Posterior vena cava (tissue), 2 donors: ENCODE measurements at places on chromosomes 1 and 21.

DNA sequence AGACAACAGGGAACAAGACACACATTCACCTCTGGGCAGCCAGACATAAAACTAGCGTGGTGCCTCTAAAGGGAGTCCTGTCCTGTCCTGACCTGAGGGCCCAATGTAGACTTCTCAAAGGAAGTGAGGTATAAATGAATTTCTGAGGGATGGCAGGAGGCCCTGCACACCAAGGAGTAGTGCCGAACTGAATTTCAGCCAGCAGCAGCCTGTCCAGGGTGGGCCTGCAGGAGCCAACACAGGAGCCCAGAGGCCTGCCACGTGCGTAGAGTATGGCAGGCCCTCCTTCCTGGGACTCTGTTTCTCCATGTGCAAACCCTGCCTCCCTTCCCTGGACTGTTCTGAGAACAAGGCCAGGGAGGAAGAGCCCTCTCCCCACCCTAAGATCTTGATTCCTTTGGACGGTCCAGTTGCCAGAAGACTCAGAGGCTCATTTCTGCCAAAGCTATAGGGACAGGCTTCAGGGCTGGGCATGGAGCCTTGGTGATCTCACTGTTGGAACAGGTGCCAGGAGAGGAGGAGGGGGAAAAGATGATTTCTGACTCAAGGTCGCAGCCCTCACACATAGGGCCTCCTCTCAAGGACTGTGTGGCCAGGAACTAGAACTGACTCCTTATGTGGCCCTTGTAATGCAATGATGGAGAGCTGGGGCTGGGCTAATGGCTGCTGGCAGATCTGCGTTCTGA lies 1.8 kb upstream of the FABP3 start:
- DNase-seq, result peak; percentile 86

- no peak for DNase-seq
Observed at GRCh38 chr1:54310439-54311328, 95.5 kb downstream of the SSBP3 start.

- DNase-seq, result peak; percentile 81
Observed at GRCh38 chr1:17190010-17190995, 14.6 kb upstream of the PADI1 start.

DNA sequence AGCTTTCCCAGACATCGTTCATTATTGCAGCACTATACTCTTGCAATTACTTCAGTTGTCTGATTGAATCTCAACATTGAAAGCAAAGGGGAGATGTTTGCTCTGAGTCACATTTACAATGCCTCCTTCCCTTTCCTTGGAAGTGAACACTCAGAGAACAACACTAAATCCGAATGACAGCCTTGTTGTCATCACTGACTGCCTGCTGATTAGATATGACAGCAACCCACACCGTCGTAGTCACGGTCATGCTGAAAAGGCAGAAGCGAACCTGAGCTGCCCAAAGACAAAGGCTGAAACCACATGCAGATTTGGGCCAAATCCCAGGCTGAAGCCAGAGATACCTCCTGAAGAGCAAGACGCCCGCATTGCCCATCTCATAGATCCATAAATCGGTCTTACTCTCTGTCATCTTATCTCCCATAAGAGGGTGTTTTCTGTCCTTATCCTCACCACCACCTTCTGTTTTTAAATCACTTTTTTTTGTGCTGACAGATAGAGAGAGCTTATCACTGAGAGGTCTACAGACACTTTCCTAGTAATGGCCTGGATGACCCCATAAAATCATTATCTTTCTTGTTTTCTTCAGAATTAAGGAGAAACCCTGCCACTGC lies 47.5 kb downstream of the TMCO4 start:
- DNase-seq, result no peak

DNA sequence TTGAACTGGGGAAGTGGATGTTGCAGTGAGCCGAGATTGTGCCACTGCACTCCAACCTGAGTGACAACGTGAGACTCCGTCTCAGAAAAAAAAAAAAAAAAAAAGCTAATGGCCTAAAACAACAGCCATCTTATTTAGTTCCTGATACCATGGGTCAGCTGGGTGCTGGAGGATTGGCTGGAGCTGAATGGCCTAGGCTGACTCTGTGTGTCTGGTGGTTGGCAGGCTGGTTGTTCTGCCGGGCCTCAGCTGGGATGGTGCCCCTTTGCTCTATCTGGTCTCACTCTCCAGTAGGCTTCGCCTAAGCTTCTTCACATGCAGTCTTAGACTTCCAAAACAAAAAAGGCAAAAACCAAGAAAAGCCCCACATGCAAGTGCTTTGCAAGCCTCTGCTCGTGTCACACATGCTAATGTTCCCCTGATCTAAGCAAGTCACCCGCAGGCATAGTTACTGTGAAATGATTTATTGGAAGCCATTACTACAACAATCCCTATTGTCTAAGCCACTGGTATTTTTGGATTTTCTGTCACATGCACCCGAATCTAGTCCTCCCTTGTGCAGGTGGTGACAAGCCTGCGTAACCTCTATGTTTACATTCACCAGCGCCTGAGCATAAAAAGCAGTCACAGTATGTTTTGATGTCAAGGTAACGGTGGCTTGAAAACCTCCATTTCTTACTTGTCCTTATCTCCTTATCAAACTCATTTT lies 39.6 kb upstream of the KANK4 start:
- DNase-seq, result no peak

DNA sequence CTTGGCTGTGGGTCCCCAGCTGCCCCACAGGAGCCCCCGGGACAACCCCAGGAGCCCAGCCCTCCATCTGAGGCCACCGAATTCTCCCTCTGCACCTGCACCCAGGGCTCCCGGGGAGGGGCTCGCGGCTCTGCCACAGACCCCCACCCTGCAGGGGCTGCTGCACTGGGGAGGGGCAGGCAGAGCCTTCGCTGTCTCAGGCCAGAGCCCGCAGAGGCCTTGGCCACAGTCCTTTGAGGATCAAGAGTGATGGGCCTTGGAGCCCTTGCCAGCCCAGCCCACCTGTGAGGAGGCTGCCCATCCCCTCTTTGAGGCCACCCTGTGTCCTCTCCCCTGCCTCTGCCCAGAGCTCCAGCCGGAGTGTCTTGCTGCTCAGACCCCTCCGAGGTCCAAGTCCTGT lies 6.5 kb downstream of the PERM1 start:
- DNase-seq, result no peak

DNA sequence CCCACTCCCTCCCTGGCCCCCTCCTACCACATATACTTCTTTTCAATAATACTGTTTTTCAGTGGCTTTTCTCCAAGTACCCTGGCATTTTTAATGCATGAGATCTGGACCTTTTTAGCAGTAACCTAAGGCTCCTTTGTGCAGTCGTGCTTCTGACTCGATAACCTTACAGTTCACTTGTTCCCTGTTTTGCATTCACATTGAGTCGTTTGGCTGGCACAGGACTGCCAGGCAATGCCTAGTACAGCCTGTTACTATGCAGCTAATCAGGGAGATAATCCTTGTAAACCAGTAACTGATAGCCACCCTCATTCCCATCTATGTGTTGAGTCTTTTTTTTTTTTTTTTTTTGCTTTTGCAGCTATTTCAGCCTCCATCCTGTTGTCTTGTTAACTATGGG lies 3.7 kb downstream of the ATP1B1 start:
- no peak for DNase-seq

- no peak for DNase-seq
Observed at GRCh38 chr1:165116171-165116570, 240.3 kb downstream of the LMX1A start.

DNA sequence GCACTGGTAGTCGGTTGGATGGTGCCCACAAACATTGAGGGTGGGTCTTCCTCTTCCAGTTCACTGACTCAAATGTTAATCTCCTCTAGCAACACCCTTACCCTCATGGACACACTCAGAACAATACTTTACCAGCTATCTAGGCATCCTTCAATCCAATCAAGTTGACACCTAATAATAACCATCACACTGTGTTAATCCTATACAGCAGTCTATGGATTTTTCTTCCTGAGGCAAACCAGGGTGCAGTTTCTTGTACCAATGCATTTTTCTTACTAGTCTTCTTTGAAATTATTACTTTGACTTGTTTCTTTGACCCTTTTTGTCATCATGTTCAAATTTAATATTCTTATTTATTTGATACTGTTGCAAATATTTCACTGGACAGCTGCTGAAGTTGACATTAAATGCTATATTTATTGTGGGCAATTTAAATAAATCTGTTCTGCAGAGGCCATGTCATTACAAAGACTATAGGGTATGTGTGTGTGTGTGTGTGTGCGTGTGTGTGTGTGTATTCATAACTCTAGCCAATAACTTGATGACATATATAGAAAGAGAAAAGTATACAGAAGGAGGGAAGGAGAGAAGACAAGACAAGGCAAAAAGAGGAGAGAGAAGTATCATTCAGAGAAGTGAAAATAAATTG lies 884.8 kb upstream of the NEGR1 start:
- no peak for DNase-seq

DNA sequence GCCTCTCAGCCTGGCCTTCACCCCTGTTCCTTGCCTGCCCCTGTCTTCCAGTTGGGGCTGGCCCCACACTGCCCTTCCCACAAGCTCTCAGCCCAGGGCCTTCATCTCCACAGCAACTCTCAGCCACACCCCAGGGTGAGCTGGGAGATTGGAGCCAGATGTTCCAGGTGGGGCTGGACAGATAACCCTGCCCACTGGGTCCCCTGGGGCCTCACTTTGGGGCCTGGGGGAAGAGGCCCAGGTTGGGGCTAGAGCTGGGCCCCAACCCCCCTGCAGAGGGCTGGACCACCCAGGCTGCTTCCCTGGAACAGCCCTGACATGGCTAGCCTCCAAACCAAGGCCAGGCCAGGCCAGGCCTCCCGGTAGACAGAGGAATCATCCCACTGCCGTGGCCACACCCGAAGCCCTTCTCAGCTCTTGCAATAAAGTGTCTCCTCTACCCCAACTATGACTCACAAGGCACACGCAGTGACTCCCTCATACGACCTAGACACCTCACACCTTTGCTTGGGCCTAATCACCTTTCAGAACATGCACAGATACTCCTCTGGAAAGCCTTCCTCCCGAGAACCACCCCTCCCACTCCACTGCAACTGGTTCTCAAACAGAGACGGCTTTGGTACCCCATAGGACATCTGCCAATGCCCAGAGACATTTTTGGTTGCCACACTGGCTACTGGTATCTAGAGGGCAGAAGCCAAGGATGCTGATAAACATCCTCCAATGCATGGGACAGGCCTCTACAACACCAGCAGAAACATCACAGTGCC lies 22.2 kb downstream of the SLC2A1 start:
- peak; percentile 81 for DNase-seq

DNA sequence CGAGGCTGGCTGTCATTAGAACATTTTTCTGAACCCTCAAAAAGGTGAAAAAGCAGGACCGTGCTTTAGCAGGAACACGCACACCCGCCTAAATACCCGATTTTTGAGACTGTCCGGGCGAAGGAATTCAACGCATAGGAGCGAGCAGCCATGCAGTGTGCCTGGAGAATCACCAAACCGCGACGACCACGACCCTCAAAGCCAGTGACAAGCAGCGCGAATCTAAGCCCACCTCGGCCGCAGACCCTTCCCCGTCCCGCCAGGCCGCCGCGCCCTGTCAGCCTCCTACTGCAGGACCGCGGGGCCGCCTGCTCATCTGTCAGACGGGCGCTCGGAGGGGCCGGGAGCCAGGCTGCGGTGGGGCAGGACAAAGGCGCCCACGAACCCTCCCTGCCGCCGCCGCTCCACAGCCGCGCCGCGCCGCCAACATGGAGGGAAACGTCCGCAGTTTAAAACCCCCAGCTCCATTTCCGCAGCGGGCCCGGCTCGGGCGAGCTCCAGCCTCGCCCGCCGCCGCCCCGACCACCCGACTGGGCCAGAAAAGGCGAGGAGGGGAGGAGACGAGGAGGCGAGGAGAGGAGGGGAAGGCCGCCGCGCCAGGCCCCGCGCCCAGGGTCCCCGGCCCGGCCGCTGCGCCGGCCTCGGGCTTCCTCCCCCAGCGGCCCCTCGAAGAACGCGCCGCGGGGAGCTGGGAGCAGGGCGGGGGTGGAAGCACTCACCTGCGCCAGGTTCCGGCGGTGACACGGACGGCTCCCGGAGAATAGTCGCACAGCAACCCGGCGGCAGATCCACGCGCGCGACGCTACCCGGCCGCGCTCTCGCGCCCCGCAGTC lies at the start of gene LBR:
TSS of gene LBR (minus strand) at position 804 of the 833 bp plus-strand sequence. CDS start 3,963 bp downstream, outside the sequence.
- no peak for DNase-seq

DNA sequence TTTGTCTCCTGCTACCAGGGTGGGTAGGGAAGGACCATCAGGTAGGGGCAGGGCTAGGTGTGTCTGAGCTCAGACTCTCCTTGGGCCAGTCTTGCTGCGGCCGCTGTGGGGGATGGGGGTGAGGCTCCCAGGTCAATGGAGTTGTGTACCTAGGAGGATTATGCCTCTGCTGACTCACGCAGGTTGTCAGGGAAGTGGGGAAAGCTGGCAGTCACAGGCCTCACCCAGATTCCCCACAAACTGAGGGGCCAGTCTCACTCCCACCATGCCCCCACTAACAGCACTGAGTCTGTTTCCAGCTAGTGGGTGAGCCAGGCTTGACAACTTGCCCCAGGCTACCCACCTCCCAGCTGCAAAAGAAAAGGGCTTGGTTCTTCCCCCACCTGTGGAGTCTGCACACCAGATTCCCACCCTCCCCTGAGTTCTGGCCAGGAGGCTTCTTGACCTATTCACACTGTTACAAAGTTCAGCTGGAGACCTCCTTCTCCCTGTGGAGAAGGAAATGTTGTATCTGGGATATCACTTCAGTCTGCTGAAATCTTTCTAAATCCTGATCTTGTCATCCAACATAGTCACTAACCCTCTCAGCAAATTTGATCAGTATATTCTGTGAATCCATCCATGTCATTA lies 69.2 kb upstream of the GJA8 start:
- DNase-seq, result no peak
